ENCODE measurements at places on chromosomes 7 and 10.

DNA sequence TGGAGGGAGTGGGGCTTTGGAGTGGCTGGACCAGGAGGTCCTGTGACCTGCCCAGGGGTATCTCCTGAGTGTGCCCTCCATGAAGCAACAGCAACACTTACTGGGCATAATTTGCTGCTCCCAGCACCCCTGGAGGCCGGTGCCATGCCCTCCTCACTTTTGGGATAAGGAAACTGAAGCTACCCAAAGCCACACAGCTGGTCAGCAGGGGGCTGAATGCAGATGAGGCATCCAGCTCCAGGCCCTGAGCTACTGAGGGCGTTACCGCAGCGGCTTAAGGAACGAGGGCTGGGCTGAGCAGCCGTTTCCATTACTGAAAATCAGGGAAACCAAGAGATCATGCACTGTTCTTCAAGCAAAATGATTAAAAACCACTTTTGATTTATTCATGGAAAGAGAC lies 408.9 kb downstream of the GLRX3 start:
- no peak for DNase-seq

GRCh38 chr7:66933469-66933868 lies 12.4 kb downstream of the TMEM248 start:
- DNase-seq: no peak

GRCh38 chr10:133441780-133442179 lies 12.0 kb upstream of the SCART1 start:
- no peak for DNase-seq

DNA sequence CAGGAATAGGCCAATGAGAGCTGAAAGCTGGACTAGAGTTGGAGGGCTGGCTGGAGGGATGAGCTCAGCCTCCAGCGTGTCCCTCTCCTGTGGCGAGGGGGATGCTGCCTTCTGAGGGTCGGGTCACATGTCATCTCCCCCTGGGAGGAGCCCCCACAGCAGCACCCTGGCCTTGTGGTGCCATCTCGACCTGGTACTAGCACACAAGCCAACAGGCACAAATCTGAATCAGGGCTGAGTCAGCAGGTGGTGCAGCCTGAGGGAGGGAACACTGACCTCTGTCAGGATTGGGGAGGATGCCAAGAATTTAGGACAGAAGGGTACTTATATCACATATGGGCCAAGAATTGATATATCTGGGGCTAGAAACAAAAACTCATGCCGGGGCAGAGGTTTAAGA lies 280.4 kb downstream of the CELF2 start:
- DNase-seq: no peak

GRCh38 chr10:52814506-52814905 lies 41.9 kb upstream of the MBL2 start:
- no peak for DNase-seq

- no peak for DNase-seq
These were observed 270.7 kb downstream of the ADRA2A start for GRCh38 chr10:111347386-111348013.

GRCh38 chr10:75972491-75973276 lies 541.3 kb downstream of the LRMDA start:
- no peak for DNase-seq

DNA sequence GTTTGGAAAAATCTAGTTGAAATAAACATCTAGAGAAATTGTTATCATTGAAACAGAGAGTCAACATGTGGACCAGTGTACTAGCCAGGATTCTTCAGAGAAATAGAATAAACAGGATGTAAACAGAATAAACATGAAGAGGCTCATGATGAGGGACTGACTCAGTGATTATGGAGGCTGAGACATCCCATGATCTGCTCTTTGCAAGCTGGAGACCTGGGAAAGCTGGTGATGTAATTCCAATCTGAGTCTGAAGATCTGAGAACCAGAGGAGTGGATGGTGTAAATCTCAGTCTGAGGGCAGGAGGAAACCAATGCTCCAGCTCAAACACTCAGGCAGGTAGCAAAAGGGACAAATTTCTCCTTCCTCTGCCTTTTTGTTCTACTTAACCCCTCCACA lies 62.9 kb upstream of the FAM180A start:
- DNase-seq: no peak

Data from GM10248 (cell line).